ENCODE measurements at places on chromosomes 4 and X.

DNA sequence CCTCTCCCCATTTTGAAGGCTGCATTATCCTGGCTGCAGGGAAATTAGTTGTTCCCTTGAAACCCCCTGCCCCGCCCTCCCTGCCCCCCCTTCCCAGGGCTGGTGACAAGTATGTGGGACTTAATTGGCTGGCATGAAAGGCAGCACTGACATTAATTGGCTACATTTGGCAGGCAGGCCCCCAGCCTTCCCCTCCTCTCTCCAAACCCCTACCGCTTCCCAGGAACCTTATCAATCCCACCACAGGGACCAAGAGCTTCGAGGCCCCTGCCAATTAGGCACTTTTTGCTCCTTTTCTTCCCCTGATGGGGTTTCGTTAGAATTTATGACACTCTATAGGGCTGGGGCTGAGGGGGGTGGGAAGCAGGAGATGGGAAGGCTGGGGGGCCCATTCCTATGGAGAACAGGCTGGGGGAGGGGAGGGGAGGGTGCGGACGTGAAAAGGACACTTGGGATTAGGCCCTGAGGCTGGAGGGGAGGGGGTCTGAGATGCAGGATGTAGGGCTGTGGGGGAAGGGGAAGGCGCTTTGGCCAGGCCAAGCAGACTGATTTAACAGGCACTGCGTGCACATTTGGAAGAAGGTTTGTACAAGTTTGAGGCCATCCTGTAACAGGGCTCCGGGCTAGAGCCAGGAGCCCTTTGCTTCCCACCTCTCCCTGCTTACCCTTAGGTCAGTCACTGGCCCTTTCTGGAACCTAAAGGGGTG, 52.2 kb downstream of the EFNB1 start:
- no peak for DNase-seq

DNA sequence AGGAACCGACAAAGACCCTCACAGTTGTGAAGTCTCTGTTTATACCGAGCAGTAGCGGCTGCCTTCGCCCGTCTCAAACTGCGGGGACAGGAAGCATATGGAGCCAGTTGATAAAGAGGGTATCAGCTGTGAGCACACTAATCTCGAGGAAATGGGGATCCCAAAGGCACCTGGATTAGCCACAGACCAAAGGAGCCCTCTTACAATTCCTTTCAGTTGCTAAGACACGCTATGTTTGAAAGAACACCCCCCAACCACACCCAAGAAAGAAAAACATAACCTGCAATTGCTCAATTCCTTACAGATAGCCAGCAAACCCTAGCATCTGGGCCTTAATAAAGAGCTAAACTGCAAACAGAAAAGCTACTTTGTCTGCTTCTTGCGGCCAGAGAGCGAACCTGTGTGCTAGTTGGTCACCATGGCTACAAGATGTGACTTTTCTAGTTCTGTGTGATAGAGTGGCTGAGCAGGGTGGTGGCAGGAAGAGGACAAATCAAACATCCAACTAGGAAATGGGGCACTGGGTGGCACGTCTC, 23.3 kb upstream of the CHRNA9 start:
- no peak for DNase-seq

- no peak for DNase-seq
These were observed 28.9 kb upstream of the MID1 start for GRCh38 chrX:10649265-10649664.

GRCh38 chr4:100347241-100347640, 157.0 kb upstream of the DDIT4L start:
- DNase-seq: no peak

Measured in adrenal gland (tissue), 19 donors.